ENCODE measurements at places on chromosomes 4 and X.

- no peak overlapping the region for H3K4me3 ChIP-seq
- H3K27me3 ChIP-seq: peaks cover 2% of the 10 kb centered on the region
- H3K36me3 ChIP-seq: no peaks in the 10 kb centered on the region
- H3K4me1 ChIP-seq: no peaks in the 10 kb centered on the region
Observed at GRCh38 chrX:109403922-109404321, 78.0 kb downstream of the GUCY2F start.

- H3K27ac ChIP-seq: no peak overlapping the region
- no peaks in the 10 kb centered on the region for H3K36me3 ChIP-seq
- H3K27me3 ChIP-seq: no peaks in the 10 kb centered on the region
- no peak overlapping the region for H3K4me3 ChIP-seq
Observed at GRCh38 chr4:120847019-120847582, 75.4 kb downstream of the PRDM5 start.

DNA sequence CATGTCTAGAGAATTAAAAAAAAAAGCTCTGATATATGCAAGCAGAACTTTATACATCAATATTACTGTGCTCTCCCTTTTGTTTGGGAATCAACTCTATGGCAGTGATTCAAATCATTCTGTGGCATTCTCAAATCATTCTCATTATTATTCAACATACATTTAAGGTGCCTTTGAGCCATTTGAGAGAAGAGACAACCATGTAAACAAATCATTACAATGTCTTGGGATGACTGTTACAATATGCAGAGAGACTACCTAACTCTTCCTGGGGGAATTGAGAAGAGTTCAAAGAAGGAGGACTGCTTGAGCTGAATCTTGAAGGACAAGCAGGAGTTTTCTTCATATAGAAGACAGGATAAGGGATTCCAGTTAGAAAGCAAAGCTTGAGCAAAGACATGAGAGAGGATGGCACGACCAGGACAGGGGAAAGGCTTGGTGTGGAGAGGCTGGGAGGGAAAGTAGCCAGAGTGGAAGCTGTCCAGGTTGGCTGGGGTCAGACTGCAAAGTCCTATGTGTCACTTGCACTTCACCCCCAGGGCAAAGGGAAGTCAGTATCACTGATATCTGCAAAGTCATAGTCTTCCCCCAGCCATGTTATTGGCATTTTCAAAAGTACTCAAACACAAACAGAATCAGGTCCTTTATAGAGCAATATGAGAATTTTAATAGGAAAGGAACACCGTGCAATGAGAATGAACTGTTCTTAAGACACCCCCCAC lies 9.0 kb downstream of the SEC24D start:
- H3K27me3 ChIP-seq: no peaks in the 10 kb centered on the region
- no peak for DNase-seq
- no peak overlapping the region for H3K27ac ChIP-seq
- peaks cover 38% of the 10 kb centered on the region for H3K36me3 ChIP-seq
- H3K4me3 ChIP-seq: no peak overlapping the region

GRCh38 chr4:175874306-175874705 lies 62.2 kb upstream of the GPM6A start:
- DNase-seq: no peak
- no peak overlapping the region for H3K27ac ChIP-seq
- peaks cover 3% of the 10 kb centered on the region for H3K27me3 ChIP-seq
- no peaks in the 10 kb centered on the region for H3K36me3 ChIP-seq

DNA sequence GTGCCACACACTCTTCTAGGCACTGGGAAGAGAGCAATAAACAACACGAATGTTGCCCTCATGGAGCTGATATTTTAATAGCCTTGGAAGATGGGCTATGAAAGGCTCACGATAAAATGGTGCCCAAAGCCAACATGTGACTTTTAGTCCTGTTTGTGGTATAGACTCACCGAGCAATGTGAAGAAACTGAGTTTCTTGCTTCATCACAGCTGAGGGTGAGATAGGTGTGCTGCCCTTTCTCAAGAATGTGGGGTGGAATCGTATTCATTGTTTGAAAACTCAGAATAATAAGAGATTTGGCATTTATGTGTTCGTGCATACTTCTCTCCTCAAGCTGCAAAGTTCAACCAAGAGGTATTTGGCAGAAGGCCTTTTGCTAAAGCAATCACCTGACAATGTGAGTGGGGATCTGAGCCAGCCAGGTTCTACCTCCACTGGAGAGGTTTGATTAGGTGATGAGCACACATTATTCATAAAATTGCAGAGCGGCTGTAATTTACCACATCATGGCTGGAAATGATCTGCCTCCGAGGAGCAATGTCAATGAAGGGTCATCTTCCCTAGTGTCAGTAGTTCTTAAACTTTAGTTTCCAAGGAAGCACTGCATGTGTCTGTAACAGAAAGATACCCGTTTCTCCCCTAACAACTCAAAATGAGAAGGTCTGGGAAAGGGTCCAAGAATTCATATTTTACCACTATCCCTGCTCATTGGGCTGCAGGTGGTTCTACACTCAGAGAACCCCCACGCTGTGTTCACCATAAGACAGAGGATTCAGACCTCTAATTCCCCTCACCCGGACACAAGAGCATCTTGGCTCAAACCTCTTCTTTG lies 41.9 kb upstream of the CBR4 start:
- no peak overlapping the region for H3K27ac ChIP-seq
- no peaks in the 10 kb centered on the region for H3K36me3 ChIP-seq
- H3K27me3 ChIP-seq: no peaks in the 10 kb centered on the region
- no peaks in the 10 kb centered on the region for H3K4me1 ChIP-seq
- H3K4me3 ChIP-seq: no peak overlapping the region

DNA sequence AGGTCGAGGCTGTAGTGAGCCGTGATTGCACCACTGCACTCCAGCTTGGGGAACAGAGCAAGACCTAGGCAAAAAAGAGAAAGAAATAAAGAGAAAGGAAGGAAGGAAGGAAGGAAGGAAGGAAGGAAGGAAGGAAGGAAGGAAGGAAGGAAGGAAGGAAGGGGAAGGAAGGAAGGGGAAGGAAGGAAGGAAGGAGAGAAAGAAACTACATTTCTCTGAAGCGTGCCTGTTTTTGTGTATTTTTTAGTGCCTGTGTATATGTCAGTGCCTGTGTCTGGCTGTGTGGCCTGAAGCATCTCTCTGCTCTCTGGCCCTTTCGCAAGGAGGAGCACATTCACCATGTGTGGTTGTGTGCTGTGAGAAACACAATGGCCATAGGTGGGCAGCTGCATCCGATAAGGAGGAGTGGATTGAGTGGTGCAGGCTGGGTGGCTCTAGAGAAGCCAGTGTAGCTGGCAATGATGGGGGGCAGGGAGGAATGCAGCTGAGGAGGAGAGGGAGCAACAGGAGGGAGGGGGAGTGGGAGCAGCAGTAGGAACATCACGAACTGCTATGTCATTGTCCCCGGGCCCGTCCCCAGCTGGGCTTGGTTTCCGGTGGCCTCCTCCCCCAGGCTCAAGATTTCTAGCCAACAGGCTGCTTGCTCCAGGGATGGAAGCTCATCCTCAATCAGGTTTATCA lies 11.4 kb downstream of the SYN1 start:
- no peak for DNase-seq
- no peaks in the 10 kb centered on the region for H3K4me1 ChIP-seq
- H3K36me3 ChIP-seq: no peaks in the 10 kb centered on the region

DNA sequence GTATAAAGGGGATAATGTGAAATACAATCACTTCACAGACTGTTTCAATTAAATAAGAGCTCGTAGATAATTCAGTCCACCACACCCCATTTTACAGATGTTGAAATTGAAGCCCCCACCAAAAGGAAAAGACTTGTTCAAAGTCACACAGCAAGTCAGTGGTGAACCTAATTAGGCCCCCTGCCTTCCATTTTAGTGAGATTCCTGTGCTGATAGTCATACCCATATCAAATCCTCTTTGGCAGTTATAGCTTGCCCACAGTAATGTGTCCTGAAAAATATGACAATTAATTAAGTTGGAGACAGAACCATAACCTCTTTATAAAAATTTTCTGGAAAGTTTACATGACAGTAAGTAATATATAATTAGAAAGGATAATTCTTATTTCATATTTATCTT lies 58.0 kb downstream of the AR start:
- H3K27ac ChIP-seq: no peak overlapping the region
- no peaks in the 10 kb centered on the region for H3K4me1 ChIP-seq
- no peaks in the 10 kb centered on the region for H3K36me3 ChIP-seq

- no peak overlapping the region for H3K27ac ChIP-seq
- no peaks in the 10 kb centered on the region for H3K27me3 ChIP-seq
- DNase-seq: no peak
Observed at GRCh38 chr4:168587411-168588125, 90.7 kb downstream of the PALLD start.

- H3K27me3 ChIP-seq: no peaks in the 10 kb centered on the region
- no peak overlapping the region for H3K27ac ChIP-seq
- peak; percentile 83 for DNase-seq
- H3K4me1 ChIP-seq: no peaks in the 10 kb centered on the region
- H3K4me3 ChIP-seq: no peak overlapping the region
- H3K36me3 ChIP-seq: no peaks in the 10 kb centered on the region
Observed at GRCh38 chr4:39814403-39815185, 116.7 kb downstream of the UBE2K start.

DNA sequence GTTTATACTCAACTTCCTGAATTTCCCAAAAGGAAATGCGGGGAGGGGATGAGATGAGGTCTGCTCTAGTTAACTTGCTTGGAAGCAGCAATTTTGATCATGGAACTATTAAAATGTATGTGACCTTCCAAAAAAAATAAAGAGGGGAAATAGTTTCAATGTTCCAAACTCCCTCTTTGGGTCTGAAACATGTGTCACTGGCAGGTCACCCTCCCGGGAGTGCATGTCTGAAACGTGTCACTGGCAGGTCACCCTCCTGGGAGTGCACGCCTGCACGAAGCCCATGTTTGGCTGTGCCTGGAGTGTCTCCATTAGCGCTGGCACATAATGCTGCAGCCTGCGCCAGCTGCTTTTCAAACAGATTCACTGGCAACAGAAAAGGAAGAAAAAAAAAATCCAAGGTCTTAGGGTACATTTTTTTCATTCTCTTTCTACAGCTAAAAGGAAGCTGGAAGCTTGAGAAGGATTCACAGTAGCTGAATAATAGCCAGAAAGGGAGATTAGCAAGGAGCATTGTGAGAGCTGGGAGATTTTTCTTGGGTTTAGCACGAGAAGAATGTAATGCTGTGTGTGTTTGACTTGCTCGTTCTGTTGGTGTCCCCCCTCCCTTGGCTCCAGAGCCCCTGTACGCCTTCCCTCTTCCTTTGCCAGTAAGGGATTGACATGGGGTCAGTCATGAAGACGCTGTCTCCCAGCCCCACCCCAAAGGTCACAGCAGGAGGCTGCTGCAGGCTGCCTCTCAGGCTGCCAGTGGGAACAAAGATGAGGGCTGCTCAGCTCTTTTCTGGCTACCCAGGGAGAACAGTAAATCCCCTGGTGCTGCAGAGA lies 39.2 kb upstream of the TLR3 start:
- DNase-seq: no peak
- H3K36me3 ChIP-seq: no peaks in the 10 kb centered on the region
- H3K27me3 ChIP-seq: peaks cover 32% of the 10 kb centered on the region

DNA sequence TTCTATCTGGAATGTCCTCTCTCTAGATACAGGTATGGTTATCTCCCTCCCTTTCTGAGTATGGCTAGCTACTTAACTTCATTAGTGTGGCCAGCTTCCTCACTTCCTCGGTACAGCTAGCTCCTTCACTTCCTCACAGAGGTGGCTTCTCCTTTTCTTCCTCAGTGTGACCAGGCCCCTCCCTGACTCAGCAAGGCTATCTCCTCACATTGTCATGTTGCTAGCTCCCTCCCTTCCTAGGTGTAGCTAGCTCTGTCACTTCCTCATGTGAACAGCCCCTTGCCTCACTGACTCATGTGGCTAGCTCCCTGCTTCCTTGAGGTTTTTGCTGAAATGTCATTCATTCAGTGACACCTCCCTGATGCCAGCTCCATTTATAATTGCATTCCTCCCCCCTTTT lies 67.3 kb upstream of the DDIT4L start:
- no peaks in the 10 kb centered on the region for H3K36me3 ChIP-seq
- H3K27ac ChIP-seq: no peak overlapping the region
- no peak overlapping the region for H3K4me3 ChIP-seq
- DNase-seq: no peak
- H3K27me3 ChIP-seq: no peaks in the 10 kb centered on the region
- H3K4me1 ChIP-seq: peaks cover 10% of the 10 kb centered on the region

GRCh38 chr4:169807934-169808509 lies 50.3 kb upstream of the HPF1 start:
- no peak overlapping the region for H3K4me3 ChIP-seq
- H3K27ac ChIP-seq: no peak overlapping the region
- DNase-seq: no peak
- H3K27me3 ChIP-seq: no peaks in the 10 kb centered on the region

GRCh38 chr4:73843369-73843768 lies 6.9 kb downstream of the CXCL6 start:
- no peak overlapping the region for H3K27ac ChIP-seq
- H3K4me1 ChIP-seq: no peaks in the 10 kb centered on the region
- no peaks in the 10 kb centered on the region for H3K27me3 ChIP-seq

DNA sequence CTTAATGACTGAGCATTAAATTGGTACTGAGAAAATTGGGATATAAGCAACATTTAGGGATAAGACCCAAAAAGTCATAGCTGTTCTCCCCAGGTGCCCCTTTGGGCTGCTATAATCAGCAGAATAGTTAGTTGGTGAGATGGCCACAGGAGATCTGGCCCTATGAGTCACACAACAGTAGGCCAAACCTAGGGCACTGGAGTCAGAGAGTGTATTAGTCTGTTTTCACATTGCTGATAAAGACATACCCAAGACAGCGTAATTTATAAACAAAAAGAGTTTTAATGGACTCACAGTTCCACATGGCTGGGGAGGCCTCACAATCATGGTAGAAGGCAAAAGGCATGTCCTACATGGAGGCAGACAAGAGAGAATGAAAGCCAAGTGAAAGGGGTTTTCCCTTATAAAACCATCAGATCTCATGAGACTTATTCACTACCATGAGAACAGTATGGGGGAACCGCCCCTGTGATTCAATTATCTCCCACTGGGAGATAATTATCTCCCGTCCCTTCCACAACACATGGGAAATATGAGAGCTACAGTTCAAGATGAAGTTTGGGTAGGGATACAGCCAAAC lies 338.3 kb upstream of the NR3C2 start:
- H3K4me1 ChIP-seq: no peaks in the 10 kb centered on the region
- H3K27ac ChIP-seq: no peak overlapping the region
- no peak overlapping the region for H3K4me3 ChIP-seq
- no peak for DNase-seq
- H3K36me3 ChIP-seq: no peaks in the 10 kb centered on the region

DNA sequence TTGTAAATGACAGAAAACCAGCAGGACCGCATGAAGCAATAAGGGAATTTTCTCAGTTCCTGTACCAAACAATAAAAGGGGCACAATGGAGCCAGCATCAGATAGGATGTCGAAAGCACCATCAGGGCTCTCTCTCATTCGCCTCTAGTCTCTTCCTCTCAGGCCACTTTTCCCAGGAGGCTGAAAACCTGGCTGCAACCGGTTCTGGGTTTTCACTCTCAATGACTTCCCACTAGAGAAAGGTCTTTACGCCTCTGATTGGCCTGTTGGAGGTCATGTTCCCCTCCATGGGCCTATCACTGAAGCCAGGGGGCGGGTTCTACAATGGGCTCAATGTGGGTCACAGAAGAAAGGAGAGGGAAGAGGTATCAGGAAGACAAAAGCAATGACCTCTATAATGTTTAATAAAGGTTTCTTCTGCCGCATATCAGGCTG lies 29.3 kb downstream of the ZNF827 start:
- H3K4me3 ChIP-seq: no peak overlapping the region
- H3K27ac ChIP-seq: no peak overlapping the region
- peaks cover 2% of the 10 kb centered on the region for H3K36me3 ChIP-seq
- peaks cover 5% of the 10 kb centered on the region for H3K4me1 ChIP-seq

- H3K36me3 ChIP-seq: no peaks in the 10 kb centered on the region
- H3K27me3 ChIP-seq: no peaks in the 10 kb centered on the region
- H3K4me3 ChIP-seq: no peak overlapping the region
- no peak for DNase-seq
Observed at GRCh38 chr4:15348236-15348635, 79.6 kb upstream of the C1QTNF7 start.
